ENCODE measurements at places on chromosomes 7 and 10.

DNA sequence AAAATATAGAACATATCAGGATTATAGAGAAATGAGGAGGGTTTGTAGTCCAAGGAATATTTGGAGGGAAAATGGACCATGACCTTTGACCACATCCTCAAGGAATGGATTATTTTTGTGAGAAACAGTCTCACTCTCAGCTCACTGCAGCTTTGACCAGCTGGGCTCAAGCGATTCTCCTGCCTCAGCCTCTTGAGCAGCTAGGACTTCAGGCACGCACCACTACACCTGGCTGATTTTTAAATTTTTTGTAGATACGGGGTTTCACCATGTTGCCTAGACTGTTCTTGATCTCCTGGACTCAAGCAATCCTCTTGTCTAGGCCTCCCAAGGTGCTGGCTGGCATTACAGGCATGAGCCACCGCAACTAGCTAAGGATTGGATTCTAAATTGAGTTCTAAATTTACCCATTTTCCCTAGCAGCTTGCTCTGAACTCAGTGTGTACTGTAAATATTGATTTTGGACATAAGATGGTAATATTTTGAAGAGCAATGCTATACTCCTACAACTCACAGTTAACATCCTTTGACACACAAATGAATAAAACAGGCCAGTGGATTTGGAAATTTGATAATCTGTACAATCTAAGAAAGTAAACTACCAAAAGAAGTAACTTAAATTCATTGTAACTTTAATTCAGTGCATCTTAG is 73.8 kb downstream of the TET1 start:
- DNase-seq = no peak

DNA sequence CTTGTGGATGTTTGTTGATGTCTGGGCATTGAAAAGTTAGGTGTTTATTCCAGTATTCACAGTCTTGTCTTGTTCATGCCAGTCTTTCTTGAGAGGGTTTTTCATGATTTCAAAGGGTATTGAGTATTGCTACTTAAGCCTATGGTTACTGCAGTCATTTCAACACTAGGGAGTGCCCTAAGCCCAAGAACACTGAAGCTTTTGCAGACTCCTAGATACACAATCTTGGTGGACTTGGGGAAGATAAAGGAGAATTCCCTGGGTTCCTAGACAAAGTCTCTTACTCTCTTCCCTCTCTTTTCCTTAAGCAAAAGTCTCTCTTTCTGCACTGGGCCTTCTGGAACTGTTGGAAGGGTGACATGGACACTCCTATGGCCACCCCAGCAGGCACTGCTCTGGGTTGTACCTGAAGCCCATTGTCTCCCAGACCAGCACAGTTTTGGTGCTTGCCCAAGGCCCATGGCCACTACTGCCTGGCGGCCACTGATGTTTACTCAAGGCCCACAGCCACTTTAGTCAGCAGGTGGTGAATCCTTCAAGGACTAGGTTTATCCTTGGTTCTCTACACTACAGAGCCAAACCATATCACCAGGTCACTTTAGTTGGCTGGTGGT is 24.9 kb downstream of the SAMD9 start:
- no peak for DNase-seq

- DNase-seq = no peak
Observed at GRCh38 chr7:69540287-69540686, 58.0 kb upstream of the AUTS2 start.

DNA sequence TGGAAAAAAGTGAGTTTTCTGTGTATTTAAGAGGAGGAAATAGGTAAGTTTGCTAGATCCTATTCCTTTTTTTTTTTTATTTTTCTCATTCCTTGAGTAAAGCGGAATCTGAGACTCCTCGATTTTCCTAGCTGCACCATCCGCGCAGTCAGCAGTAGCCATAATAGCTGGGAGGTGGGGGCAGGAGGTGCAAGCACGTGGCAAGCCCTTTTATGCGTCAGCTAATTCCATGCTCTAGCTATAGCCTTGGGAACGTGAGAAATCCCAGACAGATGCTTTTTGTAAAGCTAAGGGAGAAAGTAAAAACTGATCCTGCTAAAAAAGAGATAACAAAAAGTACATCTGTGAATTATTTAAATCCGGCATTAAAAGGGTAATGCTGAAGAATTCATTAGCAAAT is 33.2 kb upstream of the TPK1 start:
- no peak for DNase-seq

DNA sequence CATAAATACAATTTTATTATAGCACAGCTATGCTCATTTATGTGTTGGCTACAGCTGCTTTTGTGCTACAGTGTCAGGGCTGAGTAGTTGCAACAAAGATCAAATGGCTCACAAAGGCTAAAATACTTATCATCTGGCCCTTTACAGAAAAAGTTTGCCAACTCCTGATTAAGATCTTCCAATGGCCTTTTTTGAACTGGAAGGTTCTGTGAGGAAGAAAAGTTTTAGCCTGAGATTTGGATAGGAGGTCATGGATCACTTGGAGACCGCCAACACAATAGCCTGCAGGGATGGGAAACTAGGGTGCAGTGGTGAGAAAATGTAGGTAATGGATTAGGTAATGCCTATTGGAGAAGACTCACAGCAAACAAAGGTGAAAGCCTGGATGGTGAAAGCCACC is 169.8 kb downstream of the NOC3L start:
- DNase-seq = no peak

Data from NCI-H2081 (cell line).